AG10803 (cell line): ENCODE measurements at places on chromosomes 13 and 19.

GRCh38 chr13:51644654-51645053, 60.4 kb downstream of the WDFY2 start:
- DNase-seq, result peak; percentile 73

- peak; percentile 24 for DNase-seq
Observed at GRCh38 chr19:47582320-47582909, 9.5 kb upstream of the ZNF541 start.

GRCh38 chr19:52941941-52942385, 18.7 kb upstream of the ZNF888 start:
- DNase-seq, result peak; percentile 21

GRCh38 chr13:39918620-39919236, 263.3 kb downstream of the COG6 start:
- no peak for DNase-seq

DNA sequence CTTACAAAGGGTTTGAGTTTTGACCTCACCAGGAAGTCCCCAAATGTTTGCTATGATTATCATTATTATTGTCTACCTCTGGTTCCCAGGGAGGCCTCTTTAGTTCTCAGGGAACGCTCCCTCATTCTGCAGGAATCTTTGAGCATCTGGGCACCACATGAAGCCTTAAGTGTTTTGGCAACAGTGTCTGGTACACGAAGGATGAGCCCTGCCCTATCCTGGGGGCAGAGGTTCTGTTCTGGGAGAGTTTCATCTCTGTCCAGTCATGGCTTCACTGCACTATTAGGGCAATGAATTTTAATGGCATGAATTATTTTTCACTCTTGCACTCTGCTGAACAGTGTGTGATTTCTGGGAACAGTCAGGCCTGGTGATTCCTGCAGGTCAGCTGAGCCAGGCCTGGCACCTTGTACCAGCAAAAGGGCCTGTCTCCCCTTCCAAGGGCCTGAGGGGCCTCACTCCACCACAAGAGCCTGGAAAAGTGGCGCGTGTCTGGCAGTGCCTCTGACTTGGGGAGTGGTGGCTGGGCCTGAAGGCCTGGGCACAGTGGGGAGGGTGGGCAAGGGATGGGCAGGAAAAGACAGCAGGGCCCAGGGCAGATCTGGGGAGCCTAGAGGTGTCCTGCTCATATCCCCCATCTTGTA, 4.6 kb downstream of the FAM187B start:
- DNase-seq, result peak; percentile 86

- no peak for DNase-seq
Observed at GRCh38 chr13:49225223-49226042, 5.3 kb downstream of the MLNR start.

DNA sequence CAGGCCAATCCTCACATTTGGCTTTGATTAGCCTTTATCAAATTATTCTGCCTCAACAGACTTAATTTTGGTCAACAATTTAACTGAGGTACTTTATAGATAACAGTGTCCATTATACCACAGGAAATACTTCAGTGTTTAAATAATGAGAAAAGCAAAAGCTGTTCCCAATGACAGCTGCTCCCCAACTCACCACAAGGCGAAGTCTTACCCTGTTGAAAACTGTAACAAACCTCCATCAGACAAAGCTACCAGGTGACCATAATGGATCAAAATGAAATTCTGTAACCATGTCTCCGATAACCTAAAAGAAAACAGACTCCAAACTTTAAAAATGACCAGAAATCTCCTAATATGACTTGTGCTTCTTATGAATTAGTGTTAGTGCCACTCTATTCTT, 50.3 kb downstream of the ZNF44 start:
- no peak for DNase-seq

DNA sequence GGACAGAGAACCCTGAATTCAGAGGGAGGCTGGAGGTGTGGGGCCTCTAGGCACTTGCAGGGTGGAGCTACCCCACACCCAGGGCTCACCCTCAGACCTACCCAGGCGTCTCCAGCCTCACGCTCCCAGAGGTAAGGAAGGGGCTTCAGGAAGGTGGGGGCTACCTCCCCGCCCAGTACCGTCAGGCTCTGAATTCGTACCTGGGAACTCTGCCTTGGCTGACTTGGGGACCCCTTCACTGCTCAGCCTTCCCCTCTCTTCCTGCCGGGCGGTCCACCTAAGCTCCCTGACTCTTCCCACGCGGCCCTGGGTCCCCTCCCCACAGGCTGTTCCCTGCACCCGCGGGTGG, 28.5 kb upstream of the PARP4 start:
- no peak for DNase-seq

- no peak for DNase-seq
Observed at GRCh38 chr13:20119960-20120359, 40.9 kb downstream of the GJA3 start.

DNA sequence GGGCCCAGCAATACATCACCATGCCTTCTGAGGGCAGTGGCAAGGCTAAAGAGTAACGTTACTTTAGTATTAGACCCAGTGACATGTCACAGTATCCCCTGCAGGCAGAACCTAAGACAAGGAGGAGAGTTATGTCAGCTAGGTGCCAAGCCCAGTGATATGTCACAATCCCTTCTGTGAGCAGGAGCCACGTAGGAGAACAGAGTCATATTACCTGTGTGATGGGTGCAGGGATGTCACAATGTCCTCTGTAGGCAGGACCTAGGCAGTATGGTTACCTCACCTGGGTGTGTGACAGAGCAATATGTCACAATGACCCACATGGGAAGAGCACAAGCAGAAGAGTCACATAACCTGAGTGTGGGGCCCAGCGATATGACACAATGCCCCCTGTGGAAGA, 121.8 kb downstream of the ZNF675 start:
- no peak for DNase-seq

- DNase-seq, result no peak
Observed at GRCh38 chr13:95614641-95615245, 29.8 kb downstream of the DZIP1 start.

DNA sequence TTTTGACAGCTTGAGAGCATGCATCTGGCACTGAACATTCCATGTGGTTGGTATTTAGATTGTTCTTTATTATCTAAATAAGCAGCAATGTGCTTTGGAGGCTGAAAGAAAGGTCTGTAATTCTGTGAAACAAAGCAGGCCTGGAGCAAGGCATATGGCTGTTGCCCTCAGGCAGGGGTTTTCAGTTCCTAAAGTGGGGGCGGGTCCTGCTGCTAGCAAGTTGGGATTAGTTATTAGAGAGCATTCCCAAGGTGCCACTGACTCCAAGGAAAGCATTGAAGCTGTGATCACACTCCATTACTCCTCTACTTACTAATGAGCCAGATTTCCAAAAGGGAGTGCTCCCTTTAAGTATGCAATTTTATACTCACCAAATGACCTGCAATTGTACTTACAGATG, 432.2 kb downstream of the OLFM4 start:
- no peak for DNase-seq

DNA sequence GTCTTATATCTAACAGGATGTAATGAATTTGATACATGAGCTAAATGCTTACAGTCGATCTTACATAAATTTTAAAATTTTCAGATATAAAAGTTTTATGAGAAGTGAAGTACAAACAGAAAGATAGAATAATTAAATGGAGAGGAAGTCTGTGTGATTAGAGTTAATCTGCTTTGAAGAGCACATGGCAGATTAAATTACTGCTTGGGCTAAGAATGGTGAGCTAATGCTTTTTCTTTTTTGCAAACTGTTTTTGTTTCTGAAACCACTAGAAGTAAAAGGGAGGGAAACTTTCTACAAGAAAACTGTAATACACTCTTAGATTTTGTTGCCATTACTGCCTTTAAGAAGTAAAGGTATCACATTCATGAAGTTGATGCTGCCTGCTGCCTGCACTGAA, 96.3 kb upstream of the SPRY2 start:
- DNase-seq, result no peak

DNA sequence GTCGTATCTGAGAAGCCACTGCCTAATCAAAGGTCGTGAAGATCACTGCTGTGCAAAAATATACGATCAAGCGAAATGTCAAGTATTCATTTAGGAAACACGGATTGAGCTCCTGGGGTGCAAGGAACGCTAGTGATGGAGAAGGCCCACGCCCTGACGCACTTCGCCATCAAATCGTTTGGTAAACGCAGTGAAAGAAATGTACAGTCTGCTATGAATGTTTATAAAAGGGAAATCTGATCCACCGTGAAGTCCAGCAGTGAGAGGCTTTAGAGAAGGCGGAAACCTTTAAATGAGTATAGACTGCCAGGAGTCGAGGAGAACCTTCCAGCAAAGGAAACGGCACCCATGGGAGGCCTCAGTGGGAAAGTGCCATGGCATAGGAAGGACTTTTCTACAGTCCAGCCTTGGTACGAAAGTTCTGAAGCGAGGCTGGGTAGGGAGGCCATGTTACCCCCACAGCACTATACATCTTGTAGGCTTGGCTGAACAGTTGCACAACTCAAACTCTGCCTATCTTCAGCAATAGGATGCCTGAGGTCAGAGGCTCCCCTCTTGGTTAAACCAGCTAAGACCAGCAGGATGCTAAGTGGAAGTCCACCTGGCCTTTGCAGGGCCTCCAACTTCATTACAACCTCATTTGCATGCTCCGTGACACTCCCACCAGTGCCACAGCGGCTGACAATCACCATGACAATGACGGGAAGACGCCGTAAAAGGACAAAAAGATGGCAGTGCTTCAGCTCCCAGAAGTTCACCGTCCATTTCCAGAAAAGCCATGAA, 20.4 kb downstream of the PCID2 start:
- no peak for DNase-seq

DNA sequence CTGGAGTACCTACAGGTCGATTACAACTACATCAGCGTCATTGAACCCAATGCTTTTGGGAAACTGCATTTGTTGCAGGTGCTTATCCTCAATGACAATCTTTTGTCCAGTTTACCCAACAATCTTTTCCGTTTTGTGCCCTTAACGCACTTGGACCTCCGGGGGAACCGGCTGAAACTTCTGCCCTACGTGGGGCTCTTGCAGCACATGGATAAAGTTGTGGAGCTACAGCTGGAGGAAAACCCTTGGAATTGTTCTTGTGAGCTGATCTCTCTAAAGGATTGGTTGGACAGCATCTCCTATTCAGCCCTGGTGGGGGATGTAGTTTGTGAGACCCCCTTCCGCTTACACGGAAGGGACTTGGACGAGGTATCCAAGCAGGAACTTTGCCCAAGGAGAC, 4.7 kb downstream of the SLITRK5 start:
- no peak for DNase-seq

DNA sequence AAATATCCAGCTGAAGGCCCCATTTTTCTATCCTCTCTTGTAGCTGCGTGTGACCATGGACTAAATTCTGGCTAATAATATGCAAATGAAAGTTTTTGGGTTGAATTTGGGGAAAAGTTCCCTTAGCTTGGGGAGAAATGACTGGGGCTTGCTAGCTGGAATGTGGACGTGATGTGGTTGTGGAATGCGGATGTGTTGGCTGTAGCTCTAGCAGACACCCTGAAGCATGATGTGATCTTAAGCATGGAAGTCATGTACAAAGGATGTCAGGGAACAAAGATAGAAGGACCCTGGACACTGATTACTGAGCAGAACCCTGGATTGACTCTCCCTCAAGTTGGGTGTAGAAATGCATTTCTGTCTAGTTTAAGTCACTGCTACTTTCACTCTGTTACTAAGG, 25.4 kb upstream of the SCEL start:
- DNase-seq, result no peak
